ENCODE measurements at places on chromosomes 2 and 18.
A peak's percentile ranks its signal among the peaks of the same experiment; 100 is the strongest.

- no peak for DNase-seq
- H3K4me1 ChIP-seq: no peaks in the 10 kb centered on the region
- H3K27me3 ChIP-seq: peaks cover 66% of the 10 kb centered on the region
- no peak overlapping the region for H3K4me3 ChIP-seq
- no peak overlapping the region for H3K27ac ChIP-seq
These were observed 68.8 kb downstream of the SH3RF3 start for GRCh38 chr2:109197491-109198418.

GRCh38 chr2:239049421-239050251 is 201.8 kb downstream of the TWIST2 start:
- DNase-seq: no peak
- no peak overlapping the region for H3K27ac ChIP-seq
- no peak overlapping the region for H3K4me3 ChIP-seq
- no peaks in the 10 kb centered on the region for H3K36me3 ChIP-seq
- H3K27me3 ChIP-seq: no peaks in the 10 kb centered on the region

- DNase-seq: no peak
- H3K36me3 ChIP-seq: no peaks in the 10 kb centered on the region
- H3K4me3 ChIP-seq: no peak overlapping the region
- no peak overlapping the region for H3K27ac ChIP-seq
- no peaks in the 10 kb centered on the region for H3K4me1 ChIP-seq
These were observed 16.5 kb downstream of the GREB1 start for GRCh38 chr2:11550302-11550701.

DNA sequence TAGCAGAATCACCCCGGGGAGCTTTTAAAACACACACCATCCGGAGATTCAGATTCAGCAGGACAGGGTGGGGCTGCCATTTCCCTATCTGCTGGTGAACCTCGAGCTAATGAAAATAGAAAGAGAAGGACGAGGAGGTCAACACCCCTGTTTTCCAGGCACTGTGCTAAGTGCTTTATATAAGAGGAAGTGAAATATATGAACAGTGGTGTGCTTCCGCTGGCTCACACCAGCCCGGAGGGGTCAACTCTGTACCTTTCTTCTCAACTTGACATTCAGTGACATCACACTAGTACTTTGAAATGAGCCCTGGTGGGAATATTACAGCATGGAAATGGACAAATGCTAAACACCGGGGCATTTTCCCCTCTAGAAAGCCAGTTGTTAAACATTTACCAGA is 108.3 kb upstream of the LTBP1 start:
- DNase-seq: no peak
- no peaks in the 10 kb centered on the region for H3K36me3 ChIP-seq
- no peaks in the 10 kb centered on the region for H3K4me1 ChIP-seq
- H3K27me3 ChIP-seq: peaks cover 4% of the 10 kb centered on the region
- H3K4me3 ChIP-seq: no peak overlapping the region

DNA sequence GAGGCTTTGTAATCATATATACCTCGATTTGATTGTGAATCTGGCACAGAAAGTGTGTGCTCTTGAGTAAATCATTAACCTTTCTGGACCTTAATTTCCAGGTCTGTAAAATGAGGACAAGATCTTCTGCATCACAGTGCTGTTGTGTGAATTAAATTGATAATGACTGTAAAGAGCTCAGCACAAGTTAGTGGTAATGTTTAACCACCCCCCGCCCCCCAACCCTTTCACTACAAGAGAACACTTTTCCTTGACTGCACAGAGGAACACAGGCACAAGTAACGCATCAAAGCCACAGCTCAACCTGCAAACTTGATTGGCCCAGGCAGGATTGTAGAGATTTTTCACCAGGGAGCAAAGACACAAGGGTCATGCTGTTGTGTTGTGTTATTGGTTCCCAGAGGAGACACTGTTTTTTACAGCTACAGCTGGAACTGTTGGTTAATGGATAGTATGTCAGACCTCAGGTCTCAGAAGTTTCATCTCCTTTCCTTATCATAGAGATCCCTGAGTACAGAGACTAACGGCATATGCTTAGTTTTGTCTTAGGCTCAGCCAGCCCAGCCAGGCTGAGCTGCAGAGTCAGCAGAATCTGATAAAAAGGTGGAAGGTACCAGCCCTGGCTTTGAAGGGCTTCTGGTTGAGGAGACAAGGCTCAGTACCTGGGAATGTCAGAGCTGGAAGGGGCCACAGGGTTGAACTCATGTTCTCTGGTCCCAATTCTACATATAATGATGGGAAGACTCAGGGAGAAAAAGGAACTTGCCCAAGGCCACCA is 10.6 kb downstream of the SETBP1 start:
- no peak overlapping the region for H3K27ac ChIP-seq
- H3K27me3 ChIP-seq: no peaks in the 10 kb centered on the region
- H3K4me3 ChIP-seq: no peak overlapping the region

DNA sequence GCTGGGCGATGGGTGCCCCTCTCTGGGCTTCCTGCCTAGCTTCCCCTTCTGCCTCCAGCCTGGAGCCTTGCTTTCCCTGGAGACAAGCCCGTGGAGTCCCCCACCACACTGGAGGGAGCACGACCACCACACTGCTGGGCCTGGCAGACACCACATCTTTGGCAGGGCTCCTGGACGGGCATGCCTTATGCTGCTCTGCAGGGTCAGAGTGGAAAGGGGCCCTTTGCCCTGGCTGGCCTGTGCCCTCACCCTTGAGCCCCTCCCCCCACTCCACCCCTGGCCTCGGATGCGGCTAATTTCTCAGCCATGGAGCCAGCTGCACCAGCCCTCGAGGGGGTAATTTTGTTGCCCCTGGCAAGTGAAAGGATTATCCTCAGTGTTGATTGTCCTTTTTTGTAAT is 194.5 kb downstream of the LOXHD1 start:
- no peak overlapping the region for H3K4me3 ChIP-seq
- H3K36me3 ChIP-seq: no peaks in the 10 kb centered on the region
- DNase-seq: no peak
- no peaks in the 10 kb centered on the region for H3K27me3 ChIP-seq

DNA sequence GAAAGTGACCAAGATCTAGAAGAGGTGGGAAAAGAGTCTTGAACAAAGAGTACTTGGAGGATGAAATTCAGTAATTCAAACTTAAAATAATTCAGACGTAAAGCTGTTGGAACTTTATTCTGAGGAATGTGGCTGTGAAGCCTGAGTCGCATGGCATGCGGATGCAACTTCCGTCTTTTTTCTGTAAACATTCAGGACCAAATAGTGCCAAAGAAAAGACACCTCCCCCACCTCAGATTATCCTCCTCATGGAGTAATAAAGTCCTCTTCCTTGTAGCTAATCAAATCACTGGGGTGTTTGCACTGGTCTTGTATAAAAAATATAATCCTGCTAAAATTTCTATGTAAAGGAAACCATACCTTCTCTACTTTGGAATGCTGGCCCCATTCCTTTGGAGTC is 790.4 kb downstream of the TSN start:
- no peak overlapping the region for H3K27ac ChIP-seq
- DNase-seq: no peak
- no peaks in the 10 kb centered on the region for H3K36me3 ChIP-seq
- no peaks in the 10 kb centered on the region for H3K27me3 ChIP-seq
- H3K4me3 ChIP-seq: no peak overlapping the region
- no peaks in the 10 kb centered on the region for H3K4me1 ChIP-seq

DNA sequence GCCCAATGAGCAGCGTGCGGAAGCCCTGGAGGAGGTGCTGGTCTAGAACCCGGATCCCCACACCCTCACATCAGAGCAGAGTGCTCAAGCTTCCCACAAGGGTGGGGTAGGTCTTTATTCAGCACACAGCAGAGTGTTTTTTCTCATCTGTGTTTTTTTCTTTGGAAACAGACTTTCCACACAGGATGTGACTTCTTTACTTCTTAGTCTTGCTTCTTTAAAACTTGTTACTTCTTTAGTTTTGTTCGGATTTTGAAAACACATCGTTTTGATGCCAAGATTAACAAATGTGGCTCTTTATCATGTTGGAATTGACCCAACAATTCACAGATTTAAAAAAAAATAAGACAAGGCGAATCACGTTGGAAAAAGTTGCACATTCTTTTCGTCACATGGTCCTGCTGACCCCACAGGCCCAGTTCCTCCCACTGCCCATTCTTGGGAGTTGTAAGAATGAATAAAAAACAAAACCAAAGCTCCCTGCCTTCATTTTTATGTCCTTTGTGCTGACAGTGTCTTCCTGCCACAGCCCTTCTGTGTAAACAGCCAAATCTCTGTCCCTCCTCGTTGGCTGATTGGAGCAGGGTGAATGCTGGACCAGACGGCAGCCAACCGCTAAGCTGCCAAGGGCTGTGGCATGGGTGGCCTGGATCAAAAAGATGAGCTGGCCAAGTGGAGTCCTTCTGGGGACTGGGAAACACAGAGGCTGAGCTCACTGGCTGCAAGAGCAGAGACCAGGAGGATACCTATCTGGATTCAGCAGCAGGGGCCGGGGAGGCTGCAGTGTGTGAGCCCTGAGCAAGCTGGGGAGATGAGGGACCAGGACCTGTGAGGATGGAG is 81.6 kb downstream of the TWIST2 start:
- H3K27me3 ChIP-seq: peaks cover 22% of the 10 kb centered on the region
- no peaks in the 10 kb centered on the region for H3K36me3 ChIP-seq
- DNase-seq: no peak
- H3K4me3 ChIP-seq: no peak overlapping the region
- H3K27ac ChIP-seq: no peak overlapping the region

DNA sequence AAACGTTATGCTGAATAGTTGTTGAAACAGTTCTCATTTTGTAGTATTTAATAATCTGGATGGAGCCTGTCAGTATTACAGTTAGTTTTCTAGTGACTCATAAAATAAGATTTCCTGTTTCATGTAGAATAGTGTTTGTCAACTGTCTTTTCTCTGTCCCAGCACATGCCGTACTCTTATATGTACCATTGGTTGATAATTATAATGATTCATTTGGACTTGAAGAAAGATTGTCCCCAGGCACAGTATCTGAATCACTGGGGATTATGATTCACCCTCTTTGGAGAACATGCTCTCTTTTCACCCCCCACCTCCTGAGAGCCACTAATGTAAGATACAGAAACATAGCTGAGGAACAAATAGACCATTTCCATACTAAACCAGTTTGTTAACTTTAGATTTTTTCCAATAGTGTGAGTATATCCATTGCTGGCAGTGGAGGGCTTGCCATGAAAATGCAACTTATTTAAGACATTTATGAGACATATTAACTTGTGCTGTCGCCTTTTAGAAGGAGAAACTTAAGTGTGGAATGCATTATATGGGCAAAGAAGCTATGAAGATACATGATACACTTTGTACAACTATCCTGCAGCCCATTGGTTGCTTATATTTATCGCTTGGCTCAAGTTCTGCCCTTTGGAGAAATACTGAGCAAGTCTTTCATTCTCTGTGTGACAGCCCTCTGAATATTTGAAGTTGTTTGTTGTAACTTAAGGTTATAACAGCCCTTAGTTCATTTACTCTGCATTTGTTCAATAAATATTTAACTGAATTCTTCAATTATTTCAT is 12.4 kb downstream of the COPS8 start:
- H3K27ac ChIP-seq: peak overlapping the region; percentile 91
- no peaks in the 10 kb centered on the region for H3K27me3 ChIP-seq
- no peak overlapping the region for H3K4me3 ChIP-seq
- peak; percentile 88 for DNase-seq

DNA sequence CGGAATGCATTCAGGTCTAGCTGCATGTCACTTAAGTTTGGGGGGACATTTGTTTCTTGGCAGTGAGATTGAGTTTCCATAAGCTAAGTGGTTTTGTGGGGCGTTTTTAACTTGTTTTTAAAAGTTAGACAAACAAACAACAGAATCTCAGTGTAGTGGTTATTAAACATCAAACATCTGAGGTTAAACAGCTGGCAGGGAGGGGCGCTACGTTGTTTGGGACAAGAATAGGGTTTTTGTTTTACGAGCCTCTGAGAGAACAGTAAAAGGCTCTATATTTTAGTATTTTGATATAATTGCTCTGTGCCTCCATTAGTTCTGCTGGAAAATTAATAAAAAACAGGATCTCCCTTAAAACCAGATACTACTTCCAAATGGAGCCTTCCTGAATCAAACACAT is 41.6 kb upstream of the TMEM177 start:
- H3K36me3 ChIP-seq: no peaks in the 10 kb centered on the region
- no peak overlapping the region for H3K4me3 ChIP-seq
- no peaks in the 10 kb centered on the region for H3K4me1 ChIP-seq
- H3K27ac ChIP-seq: no peak overlapping the region

GRCh38 chr2:229129738-229130371 is 141.2 kb downstream of the PID1 start:
- H3K27me3 ChIP-seq: no peaks in the 10 kb centered on the region
- H3K36me3 ChIP-seq: no peaks in the 10 kb centered on the region
- peaks cover 4% of the 10 kb centered on the region for H3K4me1 ChIP-seq
- H3K4me3 ChIP-seq: no peak overlapping the region
- no peak for DNase-seq

- no peaks in the 10 kb centered on the region for H3K36me3 ChIP-seq
- peaks cover 2% of the 10 kb centered on the region for H3K4me1 ChIP-seq
- H3K27me3 ChIP-seq: no peaks in the 10 kb centered on the region
These were observed 925.7 kb downstream of the EPHA4 start for GRCh38 chr2:220646424-220646823.

DNA sequence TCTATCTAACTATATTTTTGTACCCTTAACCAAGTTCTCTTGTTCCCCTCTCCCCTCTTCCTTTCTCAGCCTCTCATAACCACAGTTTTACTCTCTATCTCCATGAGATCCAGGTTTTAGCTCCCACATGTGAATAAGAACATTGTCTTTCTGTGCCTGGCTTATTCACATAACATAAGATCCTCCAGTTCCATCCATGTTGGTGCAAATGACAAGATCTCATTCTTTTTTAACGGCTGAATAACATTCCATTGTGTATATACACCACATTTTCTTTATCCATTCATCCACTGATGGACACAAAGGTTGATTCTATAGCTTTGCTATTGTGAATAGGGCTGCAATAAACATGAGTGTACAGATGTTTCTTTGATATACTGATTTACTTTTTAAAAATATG is 83.9 kb upstream of the TMEM178A start:
- no peak overlapping the region for H3K27ac ChIP-seq
- no peak for DNase-seq
- H3K4me1 ChIP-seq: peaks cover 10% of the 10 kb centered on the region
- no peaks in the 10 kb centered on the region for H3K27me3 ChIP-seq

All from keratinocyte (primary cell).